Activated T-helper 2 cell treated with anti-CD3 and anti-CD28 coated beads, Interferon-gamma antibody, Interleukin-2, Interleukin-4, amounts not matched to agents 10 μg/mL and 5 μg/mL and 100 μg/mL, durations not matched to agents 14 hours and 24 hours and 36 hours (primary cell): ENCODE measurements at places on chromosomes 5 and 9. TPM values are rescaled to one million over a fixed set of nuclear protein-coding genes. Genes with fewer than 3 reads are reported as not detected.

Gene ERGIC1
- total RNA-seq, result 53.1 and 54.8 TPM in 2 replicates

DNA sequence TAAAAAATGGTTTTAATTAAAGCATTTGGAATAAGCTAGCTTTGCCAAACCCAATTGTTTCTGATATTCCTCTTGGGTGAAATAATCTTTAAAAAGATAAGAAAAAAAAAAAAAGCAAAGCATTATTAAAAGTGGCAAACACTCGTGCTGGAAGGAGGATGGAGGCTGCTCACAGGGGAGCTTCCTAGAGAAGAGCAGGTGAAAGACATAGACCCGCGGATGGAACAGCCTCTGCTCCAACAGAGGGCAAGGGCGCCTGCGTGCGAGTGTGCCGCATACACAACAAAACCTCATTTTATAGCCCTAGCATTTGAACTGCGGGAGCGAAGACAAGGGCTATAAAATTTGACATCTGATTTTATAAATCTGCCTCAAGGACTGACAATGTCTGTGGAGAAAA is 33.4 kb upstream of the SLC25A51 start:
- DNase-seq, result no peak

Gene ZNF608
- not detected in 2 replicates for total RNA-seq

Gene IL5
- 100.0 and 113 TPM in 2 replicates for total RNA-seq

- DNase-seq, result no peak
Observed at GRCh38 chr9:96078897-96079490, 203.5 kb downstream of the ERCC6L2 start.

GRCh38 chr5:86968301-86968753 is 299.4 kb upstream of the RASA1 start:
- DNase-seq, result no peak

GRCh38 chr5:37055383-37055990 is 178.9 kb downstream of the NIPBL start:
- DNase-seq, result no peak

Gene RBM22
- total RNA-seq, result 65.2 and 71.7 TPM in 2 replicates

- DNase-seq, result no peak
Observed at GRCh38 chr9:86809759-86810367, 137.4 kb downstream of the GAS1 start.

DNA sequence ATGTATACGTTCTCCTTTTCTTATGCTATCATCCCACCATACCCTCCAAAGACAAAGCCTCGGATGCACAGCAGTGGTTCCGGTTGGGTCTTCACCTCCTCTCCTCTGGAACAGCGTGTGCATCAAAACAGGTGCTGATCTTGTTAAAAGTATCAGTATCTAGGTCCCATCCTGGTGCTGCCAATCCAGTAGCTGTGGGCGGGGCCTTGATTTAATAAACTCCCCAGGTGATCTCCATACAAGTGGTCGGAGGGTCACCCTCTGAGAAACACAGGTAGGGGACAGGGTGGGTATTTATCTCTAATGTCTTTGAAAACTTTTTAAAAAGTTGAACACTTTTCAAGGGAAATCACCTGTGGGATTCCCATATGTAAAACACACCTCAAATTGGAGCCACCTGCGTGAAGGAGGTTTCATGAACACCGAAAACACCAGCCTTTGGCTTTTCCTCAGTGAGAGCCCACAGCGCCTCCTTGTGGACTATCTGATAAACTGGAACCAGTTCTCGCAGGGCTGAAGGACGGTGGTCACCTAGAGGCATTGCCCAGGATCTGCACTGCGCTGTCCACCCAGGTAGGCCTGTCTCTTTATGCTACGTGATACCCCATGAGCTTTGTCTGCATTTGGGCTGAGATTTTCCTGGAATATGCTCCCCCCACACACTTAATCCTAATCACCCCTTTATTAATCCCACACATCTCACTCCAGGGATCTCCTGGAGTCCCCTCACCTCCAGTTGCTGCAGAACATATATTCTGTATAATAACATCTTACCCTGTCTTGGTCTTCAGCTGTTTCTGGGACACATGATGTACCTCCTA is 80.5 kb upstream of the EPB41L4B start:
- peak; percentile 28 for DNase-seq

Gene LCN15
- total RNA-seq, result not detected in 2 replicates

GRCh38 chr5:11679676-11680075 is 224.6 kb downstream of the CTNND2 start:
- DNase-seq, result no peak

GRCh38 chr9:26375448-26375847 is 517.2 kb downstream of the CAAP1 start:
- DNase-seq, result no peak

DNA sequence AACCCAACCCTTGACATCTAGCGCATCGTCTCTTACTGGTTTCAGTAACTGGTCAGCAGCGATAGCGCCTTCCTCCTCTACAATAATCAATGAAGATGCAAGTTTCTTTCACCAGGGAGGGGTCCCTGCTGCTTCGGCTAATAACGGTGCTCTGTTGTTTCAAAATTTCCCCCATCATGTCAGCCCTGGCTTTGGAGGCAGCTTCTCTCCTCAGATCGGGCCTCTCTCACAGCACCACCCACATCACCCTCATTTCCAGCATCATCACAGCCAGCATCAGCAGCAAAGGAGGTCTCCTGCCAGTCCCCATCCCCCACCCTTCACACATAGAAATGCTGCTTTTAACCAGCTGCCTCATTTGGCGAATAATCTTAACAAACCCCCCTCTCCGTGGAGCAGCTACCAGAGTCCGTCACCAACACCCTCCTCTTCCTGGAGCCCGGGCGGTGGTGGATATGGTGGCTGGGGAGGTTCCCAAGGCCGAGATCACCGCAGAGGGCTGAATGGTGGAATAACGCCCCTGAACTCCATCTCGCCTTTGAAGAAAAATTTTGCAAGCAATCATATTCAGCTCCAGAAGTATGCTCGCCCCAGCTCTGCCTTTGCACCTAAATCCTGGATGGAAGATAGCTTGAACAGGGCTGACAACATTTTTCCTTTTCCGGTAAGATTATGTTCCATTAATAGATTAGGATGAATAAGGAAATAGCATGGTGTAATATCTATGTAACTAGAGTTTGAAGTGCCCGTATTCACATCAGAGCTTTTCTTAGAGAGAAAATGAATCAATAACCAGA is 2.2 kb downstream of the CPEB4 start:
- no peak for DNase-seq

DNA sequence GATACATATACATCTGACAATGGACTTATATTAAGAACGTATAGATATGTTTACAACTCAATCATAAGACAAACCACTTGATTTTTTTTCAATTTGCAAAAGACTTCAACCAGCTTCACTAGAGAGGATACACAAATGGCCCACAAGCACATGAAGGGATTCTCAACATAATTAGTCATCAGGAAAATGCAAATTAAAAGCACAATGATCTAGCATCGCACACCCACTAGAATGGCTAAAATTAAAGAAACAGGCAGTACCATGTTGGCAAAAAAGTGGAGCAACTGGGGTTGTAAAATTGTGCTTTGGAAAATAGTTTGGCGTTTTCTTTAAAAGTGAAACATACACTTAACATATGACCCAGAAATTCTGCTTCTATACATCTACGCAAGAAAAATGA is 80.0 kb upstream of the TRIO start:
- no peak for DNase-seq

DNA sequence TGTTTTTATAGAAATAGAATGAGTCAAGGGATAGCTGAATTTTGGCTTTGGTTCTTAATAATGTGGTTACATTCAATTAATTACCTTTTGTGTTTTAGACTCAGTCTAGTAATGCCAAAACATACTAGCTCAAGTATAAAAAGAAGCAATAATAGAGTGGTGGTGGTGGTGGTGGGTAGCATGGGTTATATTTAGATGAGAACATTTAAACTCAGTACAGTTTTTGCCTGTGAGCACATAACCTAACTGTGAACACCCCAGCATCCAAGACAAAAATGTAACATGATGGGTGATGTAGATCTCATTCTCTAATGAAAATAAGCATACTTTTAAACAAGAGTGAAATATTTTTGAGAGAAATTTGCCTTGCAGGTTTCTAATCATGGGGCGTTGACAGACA is 14.2 kb downstream of the CPEB4 start:
- DNase-seq, result no peak

Gene SLC34A3
- total RNA-seq, result not detected in 2 replicates

Gene CNTNAP3
- not detected in 2 replicates for total RNA-seq

DNA sequence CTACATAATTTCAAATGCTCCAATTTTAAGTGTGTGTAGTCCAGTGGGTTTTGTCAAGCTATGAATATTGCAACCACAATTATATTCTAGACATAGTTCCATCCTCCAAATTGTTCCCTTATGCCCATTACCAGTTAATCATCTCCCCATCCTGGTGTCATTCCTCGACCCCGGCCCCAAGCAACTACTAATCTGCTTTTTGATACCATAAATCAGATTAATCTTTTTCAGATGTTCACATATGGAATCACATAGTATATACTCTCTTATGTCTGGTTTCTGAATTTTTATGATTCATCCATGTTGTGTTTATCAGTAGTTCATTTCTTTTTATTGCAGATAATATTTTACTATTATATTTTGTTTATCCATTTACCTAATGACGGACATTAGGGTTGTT is 148.4 kb upstream of the RORB start:
- no peak for DNase-seq

DNA sequence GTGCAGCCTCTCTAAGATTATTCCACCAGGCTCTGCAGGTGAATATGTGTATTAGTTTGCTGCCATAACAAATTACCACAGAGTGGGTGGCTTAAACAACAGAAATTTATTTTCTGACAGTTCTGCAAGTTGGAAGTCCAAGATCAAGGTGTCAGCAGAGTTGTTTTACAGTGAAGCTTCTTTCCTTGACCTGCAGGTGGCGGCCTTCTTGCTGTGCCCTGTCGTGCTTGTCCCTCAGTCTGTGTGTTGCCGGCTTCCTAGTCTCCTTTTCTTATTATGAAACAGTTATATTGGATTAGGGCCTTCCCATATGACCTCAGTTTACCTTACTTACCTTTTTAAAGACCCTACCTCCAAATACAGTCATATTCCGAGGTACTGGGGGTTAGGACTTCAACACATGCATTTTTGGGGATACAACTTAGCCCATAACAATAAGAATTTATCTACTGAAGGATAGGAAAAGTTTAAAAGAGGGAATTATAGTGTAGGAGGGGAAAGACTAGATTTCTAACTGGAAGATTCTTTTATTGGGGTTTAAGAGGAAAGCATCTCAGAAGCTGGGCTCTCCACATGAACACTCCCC is 97.4 kb downstream of the OSTF1 start:
- peak; percentile 14 for DNase-seq

DNA sequence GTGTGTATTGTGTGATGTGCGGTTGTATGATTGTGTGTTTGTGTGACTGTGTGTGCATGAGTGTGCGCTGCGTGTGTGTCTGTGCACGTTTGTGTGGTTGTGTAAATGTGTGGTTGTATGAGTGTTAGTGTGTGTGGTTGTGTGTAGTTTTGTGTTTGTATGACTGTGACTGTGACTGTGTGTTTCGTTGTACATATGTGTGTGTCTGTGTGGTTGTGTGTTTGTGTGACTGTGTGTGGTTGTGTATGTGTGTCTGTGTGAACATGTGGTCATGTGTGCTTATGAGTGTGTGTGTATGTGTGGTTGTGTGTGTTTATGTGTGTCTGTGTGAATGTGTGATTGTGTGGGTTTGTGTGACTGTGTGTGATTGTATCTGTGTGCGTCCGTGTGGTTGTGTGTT is 197.8 kb downstream of the TTLL11 start:
- DNase-seq, result no peak

DNA sequence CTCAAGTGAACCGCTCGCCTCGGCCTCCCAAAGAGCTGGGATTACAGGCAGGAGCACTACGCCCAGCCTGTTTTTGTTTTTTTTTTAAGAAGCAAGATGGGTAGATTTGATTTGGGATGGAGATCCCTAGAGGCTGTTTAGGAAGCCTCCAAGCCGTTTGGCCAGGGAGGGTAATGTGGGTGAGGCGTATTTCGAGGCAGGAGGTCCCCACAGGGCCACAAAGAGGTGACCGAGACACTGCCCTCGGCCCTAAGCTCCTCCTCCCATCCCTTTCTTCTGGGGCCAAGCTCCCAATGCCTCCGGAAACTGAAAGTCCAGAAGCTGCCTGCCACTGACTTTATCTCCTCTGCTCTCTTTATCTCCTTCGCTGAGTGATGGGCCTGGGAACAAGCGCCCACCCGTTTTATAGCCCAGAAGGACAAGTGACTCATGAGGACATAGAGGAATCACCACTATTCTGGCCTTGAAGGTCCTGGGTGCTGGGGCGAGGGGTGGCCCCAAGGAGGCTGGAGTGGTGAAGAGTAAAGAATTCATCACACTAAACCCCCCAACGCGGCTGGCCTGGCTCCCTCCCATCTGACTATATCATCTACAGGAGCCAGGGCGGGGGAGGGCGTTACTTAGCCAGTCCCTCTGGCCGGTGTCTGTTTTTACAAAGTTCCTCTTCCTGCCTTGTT is 2.0 kb upstream of the RALGDS start:
- DNase-seq, result no peak

- DNase-seq, result no peak
Observed at GRCh38 chr5:168179192-168179593, 112.3 kb upstream of the WWC1 start.

- DNase-seq, result no peak
Observed at GRCh38 chr5:124341066-124341858, 405.2 kb downstream of the ZNF608 start.

GRCh38 chr5:173645437-173645807 is 29.0 kb upstream of the BOD1 start:
- DNase-seq, result no peak

Gene SLC36A2
- not detected in 2 replicates for total RNA-seq

- no peak for DNase-seq
Observed at GRCh38 chr5:26553079-26553478, 485.3 kb downstream of the CDH9 start.

GRCh38 chr5:106894964-106895363 is 775.8 kb downstream of the EFNA5 start:
- no peak for DNase-seq

Gene CCNO
- 0.27 TPM in 1 of 2 replicates, not detected in the other for total RNA-seq

DNA sequence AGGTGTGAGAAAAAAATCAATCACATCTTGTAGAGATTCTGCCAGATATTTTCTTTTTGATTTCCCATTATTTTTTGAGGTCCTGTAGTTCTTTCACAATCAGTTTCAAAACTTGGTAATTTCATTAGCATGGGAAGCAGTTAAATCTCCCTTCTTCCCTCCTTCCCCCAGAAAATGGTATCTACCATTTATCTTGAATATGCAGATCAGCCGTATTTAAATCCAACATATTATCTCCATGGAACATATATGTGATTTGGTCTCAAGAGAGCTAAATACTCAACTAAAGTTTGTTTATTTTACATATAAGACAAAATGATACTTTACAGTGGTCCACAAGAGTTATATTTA is 1034.8 kb downstream of the CDH12 start:
- no peak for DNase-seq

DNA sequence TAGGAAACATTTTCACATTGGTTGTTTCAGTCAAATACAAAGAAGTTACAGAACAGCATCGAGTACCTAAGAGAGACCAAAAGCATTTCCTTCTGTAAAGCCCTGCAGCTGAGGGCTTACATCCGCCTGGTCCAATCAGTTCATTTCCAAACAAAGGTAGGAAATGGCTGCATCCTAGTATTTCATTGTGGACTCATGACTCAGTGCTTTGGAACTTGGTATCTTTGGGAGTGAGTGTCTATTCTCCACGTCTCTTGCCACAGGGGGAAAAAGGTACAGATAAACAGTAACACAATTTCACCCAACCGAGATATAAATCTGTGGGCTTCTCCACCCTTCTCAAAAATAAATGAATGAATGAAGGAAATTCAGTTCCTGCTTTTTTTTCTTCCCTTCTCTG is 75.4 kb downstream of the NFIB start:
- no peak for DNase-seq

- DNase-seq, result no peak
Observed at GRCh38 chr9:942805-943580, 33.5 kb upstream of the DMRT3 start.
